Daoy (cell line): ENCODE measurements at places on chromosomes 2 and 18.

GRCh38 chr2:20419752-20420151 lies 27.1 kb upstream of the RHOB start:
- no peak for DNase-seq

GRCh38 chr18:59340817-59341216 lies 18.2 kb downstream of the LMAN1 start:
- DNase-seq, result no peak

- peak; percentile 28 for DNase-seq
Measured at GRCh38 chr2:112006076-112006410, 49.0 kb upstream of the TMEM87B start.

DNA sequence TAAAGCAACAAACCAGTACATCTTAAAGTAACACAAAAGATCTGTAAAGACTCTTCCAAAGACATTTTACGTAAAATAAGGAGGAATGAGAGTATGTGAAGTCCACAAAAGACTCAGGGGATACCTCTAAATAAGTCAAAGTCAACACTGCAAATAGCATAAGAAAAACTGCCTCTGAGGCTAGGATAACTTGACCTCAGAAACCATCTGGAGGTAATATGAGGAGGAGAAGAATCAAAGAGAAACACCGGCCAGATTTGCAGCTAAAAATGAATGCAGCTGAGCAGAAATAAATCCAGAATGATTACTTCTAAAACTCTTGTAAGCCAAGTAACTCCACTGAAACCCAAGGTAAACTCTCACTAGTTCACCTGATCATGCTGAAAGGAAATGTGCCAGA lies 52.2 kb upstream of the ERMN start:
- no peak for DNase-seq

DNA sequence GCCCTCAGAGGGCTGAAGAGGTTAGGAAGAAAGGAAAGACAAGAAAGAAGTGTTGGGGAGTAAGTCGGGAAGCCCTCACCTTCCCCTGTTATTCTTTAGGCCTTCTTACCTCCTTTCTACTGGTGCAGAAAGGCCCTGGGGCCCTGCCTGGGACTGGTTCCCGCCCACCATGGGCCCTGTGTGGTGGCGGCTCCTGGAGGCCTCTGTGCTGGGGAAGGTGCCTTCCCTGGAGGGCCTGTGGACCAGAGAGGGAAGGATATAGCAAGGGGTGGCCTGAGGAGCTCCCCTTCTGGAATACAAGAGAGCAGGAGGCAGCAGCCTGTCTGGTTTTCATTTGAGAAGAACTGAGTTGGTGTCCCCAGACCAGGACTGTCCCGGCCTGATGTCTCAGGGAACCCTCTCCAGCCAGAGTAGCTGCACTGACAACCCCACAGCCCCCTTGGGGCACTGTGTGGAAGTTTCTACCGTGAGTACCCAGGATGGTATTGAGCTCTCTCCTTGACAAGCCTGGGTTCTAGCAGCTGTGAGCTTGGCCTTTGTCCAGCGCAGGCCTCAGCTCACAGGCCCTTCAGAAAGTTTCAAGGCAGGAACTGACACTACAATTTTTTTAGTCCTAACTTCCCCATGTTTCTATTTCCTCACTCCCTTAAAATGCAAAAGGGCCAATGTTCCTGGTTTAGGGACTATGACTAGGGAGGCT lies 47.1 kb downstream of the EFR3B start:
- no peak for DNase-seq

- DNase-seq, result no peak
Measured at GRCh38 chr2:115484486-115484885, 1042.0 kb downstream of the DPP10 start.
